Fibroblast of skin of right quadriceps (primary cell): ENCODE measurements at places on chromosomes 6 and 20.

GRCh38 chr20:18578581-18578980 is 9.3 kb upstream of the DTD1 start:
- no peak for DNase-seq

GRCh38 chr6:110567957-110568696 is 91.7 kb upstream of the SLC22A16 start:
- DNase-seq: no peak

GRCh38 chr6:12296255-12296573 is 6.1 kb downstream of the EDN1 start:
- peak; percentile 90 for DNase-seq

GRCh38 chr6:105713474-105714118 is 310.7 kb upstream of the PREP start:
- DNase-seq: no peak

- peak; percentile 82 for DNase-seq
Observed at GRCh38 chr20:35619196-35620095, 3.8 kb downstream of the SPAG4 start.

DNA sequence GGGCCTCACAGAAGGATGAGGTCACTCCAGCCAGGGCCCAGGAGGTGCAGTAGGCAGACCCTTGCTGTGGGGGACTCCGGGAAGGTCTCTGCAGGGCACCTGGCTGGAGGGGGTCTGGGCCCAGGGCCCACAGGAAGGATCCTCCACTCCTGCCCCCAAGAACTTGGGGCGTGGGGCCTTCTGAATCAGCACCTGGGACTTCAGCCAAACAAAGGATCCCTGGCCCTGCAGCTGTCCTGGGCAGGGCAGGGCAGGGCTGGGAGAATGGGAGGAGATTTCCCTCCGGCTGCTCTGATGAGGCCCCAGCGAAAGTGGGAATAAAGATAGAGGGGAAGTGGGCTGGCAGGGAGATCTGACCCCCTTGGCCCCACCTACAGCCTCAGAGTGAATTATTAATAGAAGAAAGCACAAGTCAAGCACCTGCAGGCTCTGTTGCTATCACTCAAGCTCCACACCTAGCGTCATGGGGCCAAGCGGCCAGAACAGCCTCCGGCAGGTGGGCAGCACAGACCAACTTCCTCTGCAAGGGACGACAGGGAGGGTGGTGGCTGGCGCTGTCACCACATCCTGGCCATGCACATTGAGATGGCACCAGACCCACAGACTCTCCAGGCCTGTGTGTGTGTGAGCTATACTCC is 61.6 kb upstream of the MRPS10 start:
- peak; percentile 17 for DNase-seq

GRCh38 chr6:38688579-38689087 is 14.3 kb downstream of the GLO1 start:
- DNase-seq: no peak

DNA sequence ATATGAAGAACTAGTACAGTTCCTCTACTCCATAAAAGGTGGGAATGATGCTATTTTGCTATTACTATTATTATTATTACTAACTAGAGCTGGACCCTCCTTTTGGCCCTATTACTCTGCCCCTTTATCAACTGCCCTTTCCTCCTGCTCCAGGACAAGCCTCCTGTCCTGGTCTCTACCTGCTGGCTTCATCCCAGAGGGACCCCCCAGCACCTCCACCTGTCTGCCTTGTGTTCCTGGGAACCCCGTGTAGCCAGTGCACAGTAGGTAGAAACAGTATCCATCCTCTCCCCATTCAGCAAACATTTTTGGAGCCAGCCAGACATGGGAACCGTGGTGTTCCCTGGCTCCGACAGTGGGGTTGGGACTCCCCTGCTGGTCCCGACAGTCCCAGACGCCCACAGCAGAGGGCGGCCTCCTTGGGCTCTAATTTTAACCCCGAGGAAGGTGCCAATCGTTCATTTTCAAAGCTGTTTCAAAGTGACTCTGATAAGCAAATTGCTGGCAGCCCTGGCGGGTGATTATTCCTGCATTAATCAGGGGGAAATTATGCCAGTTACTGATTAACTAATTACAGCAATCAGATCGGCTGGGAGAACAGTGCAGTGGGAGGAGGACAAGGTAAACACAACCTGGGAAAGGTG is 44.2 kb upstream of the MDGA1 start:
- no peak for DNase-seq

DNA sequence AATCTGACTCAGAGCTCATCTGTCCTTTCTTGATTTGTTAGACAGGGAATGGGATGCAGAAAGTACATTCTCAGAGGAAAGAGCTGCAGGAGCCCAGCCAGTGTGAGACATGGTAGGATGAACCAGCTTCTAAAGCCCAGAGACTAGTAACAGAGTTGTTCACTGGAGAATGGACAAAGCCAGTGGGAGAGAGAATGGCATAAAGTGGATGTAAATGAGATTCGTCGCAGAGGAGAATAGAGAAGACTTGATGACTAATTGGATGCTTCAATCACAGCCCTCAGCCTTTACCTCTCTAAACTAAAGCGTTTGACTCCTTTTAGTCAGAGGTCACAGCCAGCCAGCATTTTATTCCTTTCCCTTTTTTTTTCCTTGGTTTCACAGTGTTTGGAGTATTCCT is 25.5 kb upstream of the L3MBTL3 start:
- no peak for DNase-seq

- peak; percentile 29 for DNase-seq
Observed at GRCh38 chr6:32622545-32623401, 14.4 kb upstream of the HLA-DQA1 start.

DNA sequence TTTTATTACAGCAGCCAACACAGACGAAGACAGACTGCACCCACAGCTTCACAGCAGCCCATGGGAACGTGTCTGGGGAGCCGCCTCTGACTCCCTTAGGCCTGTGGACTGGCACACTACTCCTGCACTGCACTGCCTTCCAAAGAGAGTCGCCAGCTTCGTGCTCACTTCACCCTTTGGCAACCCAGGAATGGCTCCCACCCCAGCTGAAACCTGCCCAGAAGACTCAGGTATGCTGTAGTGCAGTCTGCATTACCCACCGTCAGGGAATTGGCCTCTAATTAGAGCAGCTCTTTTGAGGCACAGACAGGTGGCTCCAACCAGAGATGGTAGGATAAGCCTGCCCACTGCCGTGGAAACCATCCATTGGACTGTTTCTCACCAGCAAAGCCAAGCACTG is 39.9 kb upstream of the FRMD1 start:
- no peak for DNase-seq

- peak; percentile 71 for DNase-seq
Observed at GRCh38 chr6:47483853-47484546, 6.4 kb downstream of the CD2AP start.

DNA sequence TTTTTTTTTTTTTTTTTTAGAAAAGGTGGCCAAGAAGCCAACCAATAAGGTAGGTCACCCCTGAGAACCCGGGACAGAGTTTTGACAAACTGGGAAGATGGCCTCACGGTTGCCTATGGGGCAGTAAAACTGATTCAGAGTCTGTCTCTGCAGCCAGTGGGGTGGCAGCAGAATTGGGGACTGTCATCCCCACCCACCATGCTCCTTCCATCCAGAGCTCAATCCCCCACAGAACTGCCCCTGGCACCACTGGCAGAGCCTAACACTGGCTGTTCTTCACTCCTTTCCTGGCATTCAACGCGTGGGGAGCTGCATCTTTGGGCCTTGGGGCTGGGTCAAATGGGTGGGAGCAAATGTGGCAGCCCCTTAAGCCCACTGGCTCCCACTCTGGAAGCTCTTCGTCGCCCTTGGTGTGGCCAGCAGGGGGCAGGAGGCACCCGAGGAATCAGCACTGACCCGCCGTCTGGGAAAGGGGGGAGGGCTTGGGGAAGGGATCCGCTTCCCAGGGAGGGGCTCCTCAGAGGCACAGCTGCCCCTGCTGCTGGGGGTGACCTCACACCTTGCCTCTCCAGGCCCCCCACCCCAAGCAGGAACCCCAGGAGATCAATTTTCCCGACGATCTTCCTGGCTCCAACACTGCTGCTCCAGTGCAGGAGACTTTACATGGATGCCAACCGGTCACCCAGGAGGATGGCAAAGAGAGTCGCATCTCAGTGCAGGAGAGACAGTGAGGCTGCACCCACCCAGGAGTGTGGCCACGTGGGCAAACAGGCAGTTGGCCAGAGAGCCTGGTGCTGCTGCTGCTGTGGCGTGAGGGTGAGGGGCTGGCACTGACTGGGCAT is 10.4 kb downstream of the CD40 start:
- DNase-seq: no peak

GRCh38 chr20:47487175-47487917 is 14.3 kb upstream of the NCOA3 start:
- DNase-seq: no peak
